ENCODE measurements at places on chromosomes 16 and 17.

GRCh38 chr17:79612468-79613194 lies 1.8 kb upstream of the RBFOX3 start:
- no peak for DNase-seq

- no peak for DNase-seq
Observed at GRCh38 chr17:19386974-19387920, at the start of gene MFAP4. Gene MFAP4, minus strand, starts transcription at chr17:19387190. Its CDS starts 35 bp downstream, at chr17:19387155.

DNA sequence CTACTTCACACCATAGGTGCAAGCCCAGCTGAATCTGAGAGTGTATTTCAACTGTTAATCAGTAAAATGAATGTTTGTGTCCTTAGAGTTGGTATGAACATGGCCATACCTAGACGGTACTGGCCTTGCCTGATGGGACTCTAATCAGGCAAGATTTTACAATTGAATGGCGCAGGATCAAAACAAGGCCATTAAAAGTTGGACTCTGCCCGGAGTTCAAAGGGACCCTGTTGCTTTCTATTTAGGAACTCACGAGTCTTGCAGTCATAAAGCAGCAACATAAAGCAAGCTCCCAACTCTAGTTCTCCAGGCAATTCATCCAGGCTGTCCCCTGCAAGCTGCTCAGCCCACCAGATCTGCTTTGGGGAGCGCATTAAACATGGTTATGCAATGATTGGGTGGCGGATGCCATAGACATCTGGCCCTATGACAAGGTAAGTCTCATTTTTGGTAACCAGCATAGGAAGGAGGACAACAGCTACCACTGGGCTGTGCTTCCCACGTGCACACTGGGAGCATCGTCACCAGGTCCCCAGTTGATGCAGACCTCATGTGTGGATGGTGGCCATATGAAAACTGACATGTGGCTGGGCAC lies 8.8 kb downstream of the TMEM186 start:
- no peak for DNase-seq

DNA sequence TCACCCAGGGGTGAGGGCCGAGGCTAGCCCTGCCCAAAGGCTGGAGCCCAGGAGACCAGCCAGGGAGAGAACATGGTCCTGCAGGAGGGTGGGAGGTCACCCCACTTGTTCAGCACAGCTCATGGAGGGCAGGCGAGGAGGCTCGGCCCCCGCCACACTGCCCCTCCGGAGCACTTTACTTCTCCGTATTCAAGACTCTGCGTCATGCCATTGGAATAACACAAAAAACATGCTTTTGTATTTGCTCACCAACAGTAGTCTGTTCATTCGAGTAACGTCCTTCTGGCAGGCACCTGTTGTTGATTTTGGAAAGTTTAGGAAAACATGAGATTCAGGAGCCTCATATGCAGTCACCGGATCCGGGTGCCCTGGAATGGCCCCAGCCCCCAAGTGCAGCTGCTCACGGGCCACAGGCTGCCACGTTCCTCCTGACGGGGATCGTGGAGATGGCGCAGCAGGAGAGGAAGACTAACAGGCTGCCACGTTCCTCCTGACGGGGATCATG lies 81.1 kb upstream of the DNAH17 start:
- no peak for DNase-seq

- no peak for DNase-seq
Observed at GRCh38 chr16:20849589-20850390, 43.5 kb downstream of the REXO5 start.

GRCh38 chr16:51337662-51338061 lies 186.6 kb upstream of the SALL1 start:
- DNase-seq = no peak

- DNase-seq = no peak
Observed at GRCh38 chr17:59839651-59840328, 53.0 kb downstream of the TUBD1 start.

DNA sequence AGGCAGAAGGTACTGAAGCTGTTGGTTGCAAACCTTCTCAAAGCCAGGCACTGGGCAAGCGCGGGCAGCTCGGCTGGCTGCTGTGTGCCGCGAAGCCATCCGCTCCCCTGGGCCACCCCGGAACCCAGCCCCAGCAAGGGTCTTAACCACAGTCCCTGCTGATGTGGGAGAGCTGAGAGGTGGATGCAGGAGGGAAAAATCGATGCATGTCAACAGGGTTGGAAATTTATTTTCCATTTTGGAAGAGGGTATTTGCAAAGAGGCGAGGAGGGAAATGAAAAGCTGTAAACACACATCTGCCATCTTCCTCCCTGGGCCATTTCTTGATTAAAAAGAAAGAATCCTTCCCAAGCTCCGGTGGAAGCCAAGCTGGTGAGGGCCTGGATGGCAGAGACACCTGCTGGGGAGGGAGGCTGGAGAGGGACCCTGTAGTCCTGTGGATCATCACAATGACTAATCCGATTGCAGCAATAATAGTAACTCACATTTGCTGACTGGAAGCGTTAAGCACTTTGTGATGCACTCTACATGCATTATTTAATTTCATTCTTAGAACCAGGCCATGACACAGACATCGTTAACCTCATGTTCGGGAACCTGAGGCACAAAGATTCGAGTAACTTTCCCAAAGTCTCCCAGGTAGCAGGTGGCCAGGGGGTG lies 13.9 kb upstream of the TBX2 start:
- DNase-seq = no peak

DNA sequence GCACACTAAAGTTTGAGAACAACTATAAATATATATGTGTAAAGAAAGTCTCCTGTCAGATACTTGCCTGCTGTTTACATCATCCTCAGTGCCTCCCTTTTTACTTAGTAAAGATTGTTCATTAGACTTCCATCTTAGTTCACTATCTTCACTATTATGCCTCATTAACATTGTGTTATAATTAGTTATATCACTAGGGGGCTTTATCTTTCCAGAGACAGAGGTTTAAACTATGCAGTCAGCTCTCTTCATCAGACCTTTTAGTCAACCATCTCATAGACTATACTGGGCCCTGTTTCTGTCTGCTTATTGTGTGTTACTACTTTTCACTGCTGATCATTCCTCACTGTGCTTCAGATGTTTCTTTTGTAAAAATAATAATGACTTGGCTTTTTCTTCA lies 630.8 kb upstream of the KIF2B start:
- DNase-seq = no peak

- no peak for DNase-seq
Observed at GRCh38 chr17:2862197-2862596, 66.0 kb downstream of the RAP1GAP2 start.

DNA sequence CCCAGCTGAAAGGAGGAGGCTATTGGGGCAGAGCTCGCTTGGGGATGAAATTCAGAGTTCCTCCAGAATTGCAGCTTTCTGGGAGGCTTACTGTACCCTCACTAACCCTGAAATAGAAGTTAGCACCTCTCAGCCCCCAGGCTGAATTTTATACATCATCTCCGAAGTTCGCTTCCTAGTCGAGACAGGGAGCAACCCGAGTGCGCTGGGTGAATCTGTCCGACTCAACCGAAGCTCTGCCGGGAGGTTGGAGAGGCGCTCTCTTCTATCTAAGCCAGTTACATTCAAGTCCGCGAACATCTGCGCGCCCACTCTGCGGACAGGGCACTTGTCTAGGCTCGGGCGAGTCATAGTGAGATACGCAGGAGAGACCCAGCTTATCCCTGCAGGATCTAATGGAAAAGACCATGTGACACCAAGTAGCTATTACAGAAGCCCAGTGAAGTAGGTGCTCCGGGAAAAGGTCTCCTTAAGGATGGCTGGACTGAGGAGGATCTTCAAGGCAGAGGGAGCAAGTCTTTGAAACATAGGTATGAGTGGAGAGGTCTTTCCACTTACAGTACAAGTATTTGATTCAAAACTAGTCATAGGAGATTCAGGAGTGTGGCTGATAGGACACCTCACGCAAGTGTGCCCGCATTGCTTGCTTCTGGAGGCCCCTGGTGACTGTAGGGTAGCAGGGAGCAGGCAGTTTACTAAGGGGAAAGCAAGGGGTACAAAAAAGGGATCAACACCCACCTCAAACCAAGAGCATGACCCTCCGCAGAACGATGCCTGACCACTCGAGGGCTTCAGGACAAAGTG lies 646 bp upstream of the HES7 start:
- no peak for DNase-seq

- no peak for DNase-seq
Observed at GRCh38 chr16:15671530-15672117, 21.6 kb downstream of the NDE1 start.

GRCh38 chr16:31071861-31072260 lies 2.2 kb downstream of the ZNF668 start:
- DNase-seq = no peak

DNA sequence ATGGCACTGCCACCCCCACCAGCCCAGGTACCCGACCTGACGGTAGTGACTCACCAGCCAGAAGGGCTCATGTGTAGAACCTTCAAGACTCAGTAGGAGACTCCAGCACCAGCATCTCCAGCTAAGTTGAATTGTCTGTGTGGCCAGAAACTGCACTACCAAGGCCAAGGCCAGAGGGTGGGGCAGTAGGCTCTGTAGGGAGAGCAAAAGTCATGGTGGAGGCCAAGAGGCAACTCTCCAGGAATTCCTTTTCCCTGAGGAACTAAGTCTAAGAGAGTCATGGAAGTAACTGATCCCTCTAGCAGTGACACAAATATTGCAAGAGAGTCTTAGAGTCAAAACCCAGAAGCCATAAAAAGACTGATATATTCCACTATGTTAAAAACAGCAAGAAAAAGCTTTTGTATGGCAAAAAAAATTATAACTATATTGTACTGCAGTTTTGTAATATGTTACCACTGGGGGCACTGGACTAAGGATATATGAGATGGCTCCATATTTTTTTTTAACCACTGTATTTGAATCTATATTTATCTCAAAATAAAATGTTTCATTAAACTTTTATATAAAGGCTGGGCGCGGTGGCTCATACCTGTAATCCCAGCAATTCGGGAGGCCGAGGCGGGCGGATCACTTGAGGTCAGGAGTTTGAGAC lies 30.2 kb upstream of the GUCY2D start:
- peak; percentile 47 for DNase-seq

DNA sequence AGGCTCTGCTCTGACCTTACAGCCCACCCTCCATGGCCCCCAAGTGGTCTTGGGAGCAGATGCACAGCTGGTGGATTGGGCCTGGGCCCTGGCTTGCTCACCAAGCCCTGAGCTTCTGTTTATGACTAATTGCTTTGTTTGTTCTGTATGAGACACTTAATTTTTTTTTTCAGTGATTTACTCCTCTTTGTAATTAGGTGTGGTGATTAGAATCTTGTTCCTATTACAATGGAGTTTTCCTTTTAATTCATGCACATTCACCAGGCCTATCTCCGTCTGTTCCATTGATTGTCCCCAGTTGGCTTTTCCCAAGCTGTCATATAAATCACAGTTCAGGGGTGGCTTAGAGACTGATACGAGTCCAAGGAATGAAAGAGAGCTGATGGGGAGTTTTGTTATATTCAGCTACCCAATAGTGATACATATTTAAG lies 242.3 kb downstream of the CCDC182 start:
- DNase-seq = no peak

- no peak for DNase-seq
Observed at GRCh38 chr17:40497695-40498094, 3.7 kb downstream of the TNS4 start.

GRCh38 chr17:81182596-81182995 lies 16.6 kb upstream of the AATK start:
- no peak for DNase-seq
